ENCODE measurements at places on chromosomes 2 and 18.
A peak's percentile ranks its signal among the peaks of the same experiment; 100 is the strongest.

- no peak for DNase-seq
These were observed 5.8 kb upstream of the DUSP2 start for GRCh38 chr2:96150791-96151594.

DNA sequence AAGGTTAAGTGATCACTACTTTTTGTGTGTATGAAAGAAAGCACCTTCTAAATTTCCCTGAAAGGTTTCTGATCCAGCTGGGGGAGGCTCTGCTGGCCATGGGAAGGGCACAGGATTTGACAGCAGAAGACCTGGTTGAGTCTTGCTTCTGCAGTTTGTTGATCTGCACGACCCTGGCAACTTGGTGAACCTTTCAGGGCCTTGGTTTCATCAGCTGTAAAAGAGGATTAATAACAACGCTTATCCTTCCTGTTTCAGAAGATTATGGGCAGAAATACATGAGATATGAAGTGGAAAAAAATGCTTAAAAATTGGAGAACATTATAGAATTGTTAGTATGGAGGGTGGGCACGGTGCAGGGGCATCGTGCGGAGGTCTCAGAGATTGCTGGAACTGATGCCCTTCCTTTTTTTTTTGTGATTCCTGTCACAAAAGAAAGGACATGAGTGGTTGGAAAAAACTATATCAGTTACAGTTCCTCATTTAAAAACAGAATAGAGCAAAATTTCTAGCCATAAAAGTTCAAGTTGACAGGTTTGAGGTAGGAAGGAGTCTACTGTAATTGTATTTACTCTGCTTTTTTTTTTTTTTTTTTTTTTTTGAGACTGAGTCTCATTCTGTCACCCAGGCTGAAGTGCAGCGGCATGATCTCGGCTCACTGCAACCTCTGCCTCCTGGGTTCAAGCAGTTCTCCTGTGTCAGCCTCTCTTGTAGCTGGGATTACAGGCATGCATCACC is 47.4 kb downstream of the MFSD6 start:
- DNase-seq = no peak

DNA sequence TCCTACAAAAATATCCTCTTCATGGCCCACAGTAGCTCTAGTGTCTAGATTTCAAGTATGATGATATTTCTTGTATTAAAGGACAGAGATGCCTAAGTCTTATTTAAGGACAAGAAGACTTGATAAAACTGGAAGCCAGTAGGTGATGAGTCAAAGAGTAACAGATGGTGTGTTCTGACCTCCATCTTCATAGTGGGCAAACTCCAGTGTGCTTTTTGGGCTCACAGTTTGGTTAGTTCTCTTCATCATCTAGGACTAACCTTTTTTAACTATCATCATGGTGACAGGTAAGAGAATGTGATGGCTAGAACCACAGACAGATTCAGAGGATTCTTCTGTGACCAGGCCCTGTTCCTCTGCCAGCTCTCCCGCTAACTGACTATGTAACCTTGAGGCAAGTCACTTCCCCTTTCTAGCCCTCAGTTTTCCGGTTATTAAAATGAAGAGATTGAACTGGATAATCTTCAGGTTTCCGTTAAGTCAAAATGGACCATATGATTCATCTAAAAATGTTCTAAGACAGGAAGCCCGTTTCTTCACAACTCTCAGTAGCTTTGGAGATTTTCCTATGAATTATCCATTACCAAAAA is 140.3 kb upstream of the RASGRP3 start:
- no peak for DNase-seq

- DNase-seq = no peak
These were observed 73.7 kb upstream of the TPO start for GRCh38 chr2:1339388-1340140.

GRCh38 chr2:120283649-120284048 is 31.0 kb downstream of the RALB start:
- DNase-seq = no peak

DNA sequence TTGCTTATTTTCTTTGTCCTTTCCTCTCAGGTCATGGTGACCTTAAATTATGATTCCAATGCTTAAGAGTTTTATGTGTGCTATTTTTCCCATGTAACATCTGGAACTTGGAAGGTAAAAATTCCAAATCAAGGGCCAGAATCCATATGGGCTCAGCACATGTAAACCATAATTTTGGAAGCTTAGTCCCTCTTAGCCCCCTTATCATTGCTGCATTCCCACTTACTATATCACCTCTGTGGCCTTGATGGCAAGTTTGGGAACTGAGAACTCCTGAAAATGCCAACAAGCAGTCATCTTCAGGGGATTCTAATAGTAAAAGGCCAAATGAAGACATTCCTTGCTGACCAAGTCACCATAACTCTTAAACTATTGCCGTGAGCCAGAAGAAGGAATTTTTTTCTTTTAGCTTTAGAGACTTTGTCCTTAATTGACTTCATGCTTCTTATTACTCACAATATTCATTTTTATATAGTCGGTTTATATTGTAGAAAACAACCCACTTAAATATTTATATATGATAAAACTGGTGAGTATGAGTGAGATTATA is 251.4 kb downstream of the SLC8A1 start:
- no peak for DNase-seq

DNA sequence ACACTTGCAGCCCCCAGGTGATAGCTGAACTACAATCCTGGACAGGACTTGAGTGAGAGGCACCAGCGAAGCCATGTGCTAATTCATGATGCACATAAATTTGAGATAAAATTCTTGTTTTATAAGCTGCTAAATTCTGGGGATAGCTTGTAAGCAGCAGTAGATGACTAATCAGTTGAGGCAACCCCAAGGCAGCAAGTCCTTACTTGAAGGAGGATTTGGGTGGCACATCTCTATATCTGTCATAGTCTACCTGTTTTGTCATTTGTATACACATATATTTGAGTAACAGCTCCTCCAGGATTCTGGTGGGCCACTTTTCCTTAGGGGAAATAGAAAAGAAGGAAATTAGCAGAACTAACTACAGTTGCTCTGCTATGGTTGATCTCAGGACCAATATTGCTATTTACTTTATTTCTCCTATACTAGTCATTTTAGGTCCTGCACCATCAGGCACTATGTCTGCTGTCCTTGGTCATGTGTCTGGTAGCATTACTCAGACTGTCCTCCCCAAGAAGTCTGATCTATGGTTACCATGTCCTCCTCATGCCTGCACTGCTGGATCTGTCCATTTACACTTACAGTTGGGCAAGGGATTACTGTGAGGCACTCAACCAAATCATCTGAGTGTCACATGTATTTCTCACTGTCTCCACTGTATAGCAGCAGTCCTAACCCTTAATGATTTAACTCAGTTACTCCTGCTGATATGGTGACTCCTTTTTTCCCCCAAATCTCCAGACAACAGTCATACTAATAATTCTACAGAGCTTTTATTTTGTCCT is 436.0 kb upstream of the CWC22 start:
- DNase-seq = no peak

GRCh38 chr2:6909431-6910385 is 7.5 kb upstream of the RNF144A start:
- DNase-seq = no peak

- DNase-seq = no peak
These were observed 300.9 kb downstream of the ARHGAP15 start for GRCh38 chr2:143429932-143430679.

DNA sequence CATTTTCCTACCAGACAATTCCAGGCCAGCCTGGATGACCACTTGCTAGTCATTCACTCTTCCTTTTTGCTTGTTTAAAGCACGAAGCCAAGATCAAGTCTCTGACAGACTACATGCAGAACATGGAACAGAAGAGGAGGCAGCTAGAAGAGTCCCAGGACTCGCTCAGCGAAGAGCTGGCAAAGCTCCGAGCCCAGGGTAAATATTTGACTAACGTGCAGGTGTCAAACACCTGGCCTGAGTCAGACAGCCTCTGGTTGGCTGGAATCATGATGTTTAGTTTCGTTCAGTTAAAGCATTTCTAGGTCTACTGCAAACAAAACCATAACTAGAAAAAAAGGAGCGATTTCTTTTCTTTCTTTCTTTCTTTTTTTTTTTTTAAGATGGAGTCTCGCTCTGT is 44.2 kb upstream of the LYPD6B start:
- DNase-seq = no peak

- DNase-seq = peak; percentile 11
These were observed 31.4 kb upstream of the CHN1 start for GRCh38 chr2:175036582-175037018.

- no peak for DNase-seq
These were observed 119.6 kb downstream of the NFATC1 start for GRCh38 chr18:79515331-79515730.

- no peak for DNase-seq
These were observed 36.9 kb upstream of the PTMA start for GRCh38 chr2:231671270-231672050.

DNA sequence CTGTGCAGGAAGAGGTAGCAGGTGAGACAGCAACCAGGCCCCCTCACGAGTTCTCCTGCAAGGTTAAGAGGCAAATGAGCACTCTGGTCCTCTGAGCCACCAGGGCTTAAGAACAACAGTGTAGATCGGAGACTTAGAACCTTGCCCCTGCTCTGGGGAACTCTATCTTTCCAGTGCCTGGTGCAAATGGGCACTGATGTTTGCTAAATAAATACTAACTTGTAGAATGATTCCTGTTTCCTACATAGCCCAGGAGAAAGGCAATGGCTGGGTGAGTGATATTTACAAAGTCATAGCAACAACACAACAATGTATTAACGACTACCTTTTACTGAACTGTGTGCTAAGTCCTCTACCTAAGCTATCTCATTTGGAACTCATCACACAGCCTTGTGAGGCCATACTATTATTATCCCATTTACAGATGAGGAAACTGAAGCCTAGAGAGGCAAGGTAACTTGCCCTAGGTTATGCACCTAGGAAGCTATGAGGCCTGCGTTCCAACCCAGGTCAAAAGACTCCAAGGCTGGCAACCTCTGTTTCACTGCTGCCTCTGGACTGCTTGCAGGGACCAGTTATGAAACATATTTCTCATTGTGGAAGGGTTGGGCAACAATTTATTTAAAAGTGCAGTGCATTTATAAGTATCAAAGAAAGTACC is 4.3 kb downstream of the ATP8B1 start:
- DNase-seq = no peak

DNA sequence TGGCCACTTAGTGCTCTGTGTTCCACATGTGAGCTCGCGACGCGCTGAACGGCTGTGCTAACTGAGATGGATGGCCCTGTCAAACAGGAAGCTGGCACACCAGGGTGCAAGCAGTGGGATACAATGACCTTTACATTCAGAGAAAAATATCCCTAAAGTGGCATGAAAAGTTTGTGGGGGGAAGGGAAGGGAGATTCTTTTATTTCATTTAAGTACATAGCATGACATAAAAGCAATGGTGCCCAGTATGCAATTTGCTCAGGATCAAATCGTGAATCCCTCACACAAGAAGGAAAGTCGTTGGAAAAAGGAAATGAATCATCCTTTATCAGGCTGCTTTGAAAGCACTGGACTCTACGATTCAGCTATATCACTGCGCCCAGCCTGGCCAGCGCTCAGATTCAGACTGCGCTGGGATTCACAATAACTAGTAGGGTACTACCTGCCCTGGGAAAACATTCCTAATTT is 26.0 kb downstream of the SATB2 start:
- no peak for DNase-seq

DNA sequence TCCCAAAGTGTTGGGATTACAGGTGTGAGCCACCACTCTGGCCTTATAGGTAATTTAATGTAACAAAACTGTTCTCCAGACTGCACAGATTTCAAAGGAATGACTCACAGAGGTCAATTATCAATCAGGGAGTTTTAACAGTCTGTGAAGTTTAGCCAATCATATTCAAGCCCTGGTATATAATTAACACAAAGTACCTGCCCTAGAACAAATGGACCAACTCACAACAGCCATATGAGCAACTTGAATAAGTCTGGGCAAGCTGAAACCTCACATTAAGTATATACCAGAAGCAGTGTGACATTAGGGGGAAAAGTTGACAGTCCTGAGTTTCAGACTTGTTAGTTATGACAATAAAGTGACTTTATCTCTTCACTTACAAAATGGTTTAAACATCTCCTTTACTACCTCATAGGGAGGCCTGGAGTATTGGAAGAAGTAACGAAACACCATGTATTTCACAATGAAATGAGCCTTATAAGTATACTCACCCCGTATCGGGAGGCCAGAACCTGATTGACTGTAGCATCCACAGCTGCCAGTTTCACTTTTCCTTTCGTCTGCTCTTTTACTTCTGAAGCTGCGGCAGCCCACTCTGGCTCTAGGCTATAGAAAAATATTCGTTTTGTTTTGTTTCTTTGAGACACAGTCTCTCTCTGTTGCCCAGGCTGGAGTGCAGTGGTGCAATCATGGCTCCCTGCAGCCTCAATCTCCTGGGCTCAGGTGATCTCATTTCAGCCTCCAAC is 22.2 kb downstream of the PDIA6 start:
- DNase-seq = no peak

GRCh38 chr2:60555783-60556139 is 2.3 kb upstream of the BCL11A start:
- DNase-seq = no peak

- DNase-seq = no peak
These were observed 807.5 kb downstream of the MBD2 start for GRCh38 chr18:53417003-53417402.

- DNase-seq = no peak
These were observed 590 bp downstream of the IFIH1 start for GRCh38 chr2:162317861-162318327.

- DNase-seq = no peak
These were observed 30.4 kb downstream of the FBLN7 start for GRCh38 chr2:112168422-112169124.

DNA sequence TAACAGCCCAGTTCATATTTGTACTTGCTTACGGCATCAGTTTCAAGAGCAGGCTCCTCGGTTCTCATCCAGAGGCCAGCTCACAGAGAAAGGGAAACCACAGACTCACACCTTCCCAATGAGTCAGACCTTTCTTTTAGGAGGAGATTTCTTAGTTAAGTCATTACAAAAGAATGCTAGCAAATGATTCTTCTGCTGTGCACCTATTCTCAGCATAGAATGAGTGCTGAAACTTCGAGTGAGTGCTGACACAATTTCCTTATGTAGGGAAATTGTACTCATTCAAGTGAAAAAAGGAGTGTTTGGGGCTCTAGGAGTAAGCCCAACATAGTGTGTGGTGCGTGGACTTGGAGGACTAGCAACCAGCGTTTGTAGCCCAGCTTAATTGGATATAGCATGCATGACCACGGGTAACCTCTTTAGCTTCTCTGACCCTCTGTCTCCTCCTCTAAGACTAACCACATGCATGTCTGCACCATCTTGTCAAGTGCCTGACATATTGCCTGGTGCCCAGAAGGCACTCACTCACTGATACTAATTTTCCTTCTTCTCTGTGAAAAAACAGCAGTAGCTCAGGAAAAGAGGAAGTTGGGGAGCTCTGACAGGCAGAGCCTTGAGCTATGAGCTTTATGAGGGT is 87.0 kb downstream of the ALPK2 start:
- DNase-seq = no peak

- DNase-seq = no peak
These were observed 4.3 kb downstream of the COLEC11 start for GRCh38 chr2:3598912-3599854.

Data from midbrain (tissue), 1 donor.